ENCODE measurements at places on chromosomes 7 and 10.

GRCh38 chr10:89374713-89375141 lies 3.1 kb upstream of the IFIT1B start:
- no peak for DNase-seq

DNA sequence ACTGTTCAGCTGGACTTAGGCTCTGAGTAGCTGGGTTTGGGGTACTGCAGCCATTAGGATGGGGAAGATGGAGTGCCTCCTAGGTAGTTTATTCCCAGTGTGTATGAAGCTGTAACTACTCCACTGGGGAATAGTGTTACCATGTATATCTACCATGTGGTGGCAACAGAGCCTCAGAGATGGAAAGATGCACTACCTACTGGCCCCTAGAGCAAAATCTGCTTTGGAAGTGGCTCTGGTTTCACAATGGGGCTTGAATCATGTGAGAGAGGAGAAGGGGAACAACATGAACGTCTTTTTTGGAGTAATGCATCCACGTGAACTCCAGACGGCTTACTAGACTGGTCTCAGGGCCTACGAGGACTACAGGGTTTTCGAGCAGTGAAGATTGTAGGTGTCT lies 167.3 kb downstream of the CALCR start:
- DNase-seq, result no peak

DNA sequence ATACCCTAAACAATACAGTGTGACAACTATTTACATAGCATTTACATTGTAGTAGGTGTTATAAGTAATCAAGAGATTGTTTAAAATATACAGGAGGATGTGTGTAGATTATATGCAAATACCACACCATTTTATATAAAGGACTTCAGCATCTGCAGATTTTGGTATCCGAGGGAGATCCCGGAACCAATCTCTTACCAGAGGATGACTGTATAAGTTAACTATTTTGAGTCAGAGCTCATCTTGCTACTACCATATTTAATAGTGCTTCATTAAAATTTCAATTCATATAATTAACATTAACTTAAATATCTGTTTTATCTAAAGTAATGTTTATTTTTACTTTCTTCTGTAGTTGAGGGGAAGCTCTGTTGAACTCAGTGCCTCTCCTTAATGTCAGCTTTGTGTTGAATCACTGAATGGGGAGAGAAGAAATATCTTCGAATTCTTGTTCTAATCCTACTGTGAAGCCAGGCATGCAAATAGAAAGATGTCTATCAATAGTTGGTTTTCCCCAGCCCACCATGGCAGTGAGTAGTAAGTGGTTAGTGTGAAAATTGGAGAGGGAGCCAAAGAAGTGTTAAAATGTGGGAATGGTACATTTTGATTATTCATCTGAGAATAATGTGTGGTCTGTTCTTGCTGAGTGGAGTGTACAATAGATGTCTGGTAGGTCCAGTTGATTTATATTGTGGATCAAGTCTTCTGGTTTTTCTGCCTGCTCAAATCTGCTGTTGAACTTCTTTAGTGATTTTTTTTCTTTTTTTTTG lies 90.1 kb upstream of the CYP26C1 start:
- no peak for DNase-seq

- DNase-seq, result no peak
These were observed 141.3 kb upstream of the FZD8 start for GRCh38 chr10:35783305-35783838.

- no peak for DNase-seq
These were observed 1.8 kb upstream of the SP8 start for GRCh38 chr7:20788420-20788990.

DNA sequence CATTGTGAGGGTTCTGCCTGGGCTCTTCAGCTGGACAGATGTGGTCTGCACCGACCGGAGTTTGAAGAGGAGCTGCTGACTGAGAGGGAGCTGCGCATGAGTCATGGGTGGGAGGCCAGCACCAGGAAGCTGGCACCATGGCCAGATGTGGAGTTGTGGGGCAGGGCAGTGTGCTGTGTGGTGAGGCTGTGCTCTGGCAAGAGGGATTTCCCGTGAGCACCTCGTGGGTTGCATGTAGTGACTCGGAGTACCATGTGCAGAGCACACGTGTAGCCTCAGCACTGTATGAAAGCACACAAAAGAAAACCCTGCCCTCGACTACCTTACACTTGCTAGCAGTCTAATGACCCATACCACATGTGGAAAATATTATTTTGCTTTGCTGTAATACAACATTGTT lies 103.4 kb downstream of the WNT2 start:
- no peak for DNase-seq

GRCh38 chr7:108372618-108373017 lies 83.6 kb downstream of the NRCAM start:
- no peak for DNase-seq

GRCh38 chr7:129098409-129099084 lies 43.6 kb upstream of the TNPO3 start:
- no peak for DNase-seq

DNA sequence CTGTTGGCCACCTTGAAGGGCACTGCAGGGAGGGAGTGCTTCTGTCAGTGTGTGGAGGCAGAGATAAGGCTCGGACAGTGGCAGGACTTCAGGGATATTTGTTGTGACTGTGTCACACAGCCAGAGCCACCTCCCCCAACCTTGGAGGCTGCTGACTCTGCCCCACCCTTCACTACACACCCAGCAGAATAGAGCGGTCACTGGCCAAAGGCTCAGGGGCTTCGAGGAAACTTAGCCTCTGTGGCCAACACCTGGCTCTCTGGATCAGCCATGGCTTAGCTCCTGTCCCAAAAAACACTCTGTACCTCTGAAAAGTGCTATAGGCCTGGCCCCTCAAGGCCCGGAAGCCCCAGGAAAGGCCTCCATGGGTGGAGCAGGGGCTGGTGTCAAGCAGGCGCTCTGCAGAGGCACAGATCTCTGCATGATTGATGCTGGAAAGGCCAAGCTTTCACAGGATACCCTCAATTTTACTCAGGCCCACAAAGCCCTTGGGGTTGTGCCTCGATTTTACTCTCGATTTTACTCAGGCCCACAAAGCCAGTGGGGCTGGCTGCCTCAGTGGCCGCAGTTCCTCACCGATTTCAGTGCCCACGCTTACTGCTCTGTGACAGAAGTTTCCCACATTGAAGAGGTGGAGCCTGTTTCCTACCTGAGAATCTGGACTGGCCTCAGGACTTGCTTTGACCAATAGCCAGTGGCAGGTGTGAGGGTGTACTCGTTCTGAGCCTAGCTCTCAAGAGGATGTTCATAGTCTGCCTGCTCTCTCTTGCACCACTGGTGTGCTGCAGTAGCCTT lies 113.2 kb upstream of the GPR26 start:
- DNase-seq, result no peak

DNA sequence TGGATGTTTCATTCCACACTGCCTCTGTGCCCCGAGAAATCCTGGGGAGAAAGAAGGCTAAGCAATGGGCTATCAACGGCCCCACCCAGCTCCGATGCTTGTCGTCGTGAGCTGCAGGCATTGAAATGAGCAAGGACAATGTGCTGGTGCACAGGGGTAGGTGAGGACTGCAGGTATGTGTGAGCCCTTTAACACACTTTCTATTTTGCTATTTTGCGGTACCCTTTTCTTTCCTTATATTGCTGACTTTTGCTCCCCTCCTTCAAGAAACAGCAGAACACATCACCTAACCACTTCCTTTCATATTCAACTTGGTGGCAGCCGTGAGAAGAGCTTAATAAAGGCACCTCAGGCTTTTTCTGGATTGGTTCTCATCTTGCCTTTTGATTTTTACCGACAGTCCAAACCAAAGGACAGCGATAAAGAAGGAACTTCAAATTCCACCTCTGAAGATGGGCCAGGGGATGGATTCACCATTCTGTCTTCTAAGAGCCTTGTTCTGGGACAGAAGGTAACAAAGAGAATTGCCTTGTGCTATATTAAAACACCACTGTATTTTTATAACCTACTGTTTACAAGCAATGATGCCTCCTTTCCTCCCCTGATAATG lies 39.2 kb downstream of the AIFM2 start:
- no peak for DNase-seq

GRCh38 chr10:45653454-45653853 lies 19.1 kb downstream of the ZFAND4 start:
- no peak for DNase-seq

DNA sequence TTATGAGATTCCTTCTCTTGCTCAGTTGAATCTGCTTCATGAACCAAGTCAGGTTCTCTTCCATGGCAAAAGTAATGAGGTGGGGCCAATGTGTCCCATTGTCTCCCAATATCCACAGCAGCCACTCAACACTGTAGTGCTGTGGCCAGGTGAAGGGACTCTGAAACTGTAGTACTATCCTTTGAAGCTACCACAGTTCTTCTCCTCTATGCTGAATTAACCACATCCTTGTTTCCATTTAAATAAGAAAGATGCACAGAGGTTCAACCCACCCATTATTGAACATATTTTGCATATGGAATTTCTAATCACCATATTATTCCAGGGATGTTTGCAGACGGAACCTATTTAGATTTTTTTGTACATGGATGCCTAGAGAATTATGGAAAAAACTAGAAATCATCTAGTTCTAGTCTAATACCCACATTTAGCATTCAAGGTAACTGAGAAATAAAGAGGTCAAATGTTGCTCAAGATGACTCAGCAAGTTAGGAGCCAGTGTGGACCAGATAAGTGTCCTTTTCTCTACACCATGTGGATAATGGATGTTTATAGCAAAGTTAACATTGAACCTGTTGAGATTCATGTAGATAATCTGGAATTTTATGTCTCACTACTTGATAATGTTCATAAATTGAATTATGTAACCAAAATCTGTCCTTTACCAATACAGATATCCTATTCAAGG lies 64.5 kb downstream of the LRRTM3 start:
- DNase-seq, result no peak

DNA sequence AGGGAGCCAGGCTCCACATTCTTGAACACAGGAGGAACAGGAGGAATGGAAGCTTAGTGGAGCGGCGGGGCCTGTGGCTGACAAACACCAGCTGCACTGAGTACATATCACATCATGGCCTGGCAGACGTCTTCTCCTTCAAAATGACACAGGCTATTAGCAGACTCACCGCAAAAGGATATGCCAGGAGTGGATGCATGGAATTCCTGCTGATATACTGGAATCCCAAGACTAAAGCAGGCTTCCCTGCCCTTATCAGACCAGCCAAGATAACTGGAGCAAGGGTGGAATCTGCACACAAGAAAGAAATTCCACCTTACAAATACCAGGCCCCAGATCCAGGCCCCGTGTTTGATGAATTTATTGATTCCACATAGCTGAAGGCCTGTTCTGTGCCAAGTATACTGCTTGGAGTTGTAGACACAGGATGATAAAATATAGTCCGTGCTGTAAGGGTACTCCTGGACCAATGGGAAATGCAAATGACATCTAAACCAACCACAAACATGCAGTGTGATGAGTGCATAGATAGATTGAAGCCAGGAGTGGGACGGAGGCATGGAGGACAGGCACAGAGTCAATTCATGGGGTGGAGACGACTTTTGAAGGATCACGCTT lies 480.5 kb upstream of the ZMIZ1 start:
- DNase-seq, result no peak

DNA sequence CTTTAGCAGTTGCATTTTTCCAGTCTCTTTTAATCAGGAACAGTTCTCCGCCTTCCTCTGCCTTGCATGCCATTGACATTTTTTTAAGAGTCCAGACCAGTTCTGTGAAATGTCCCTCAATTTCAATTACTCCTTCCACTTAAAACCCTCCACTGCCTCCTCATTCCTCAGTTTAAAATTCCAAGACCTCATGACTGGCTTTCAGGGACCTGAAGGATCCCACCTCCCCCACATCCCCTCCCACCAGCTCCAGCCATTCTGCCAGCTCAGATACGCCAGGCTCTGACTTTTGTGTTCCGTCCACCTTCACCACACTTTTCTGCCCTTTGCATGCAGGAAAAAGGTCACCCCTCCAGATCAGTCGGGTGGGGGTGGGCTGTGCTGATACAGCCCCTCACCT lies 8.7 kb downstream of the TNRC18 start:
- DNase-seq, result no peak

- no peak for DNase-seq
These were observed 919.8 kb upstream of the C7orf33 start for GRCh38 chr7:147670759-147671158.

DNA sequence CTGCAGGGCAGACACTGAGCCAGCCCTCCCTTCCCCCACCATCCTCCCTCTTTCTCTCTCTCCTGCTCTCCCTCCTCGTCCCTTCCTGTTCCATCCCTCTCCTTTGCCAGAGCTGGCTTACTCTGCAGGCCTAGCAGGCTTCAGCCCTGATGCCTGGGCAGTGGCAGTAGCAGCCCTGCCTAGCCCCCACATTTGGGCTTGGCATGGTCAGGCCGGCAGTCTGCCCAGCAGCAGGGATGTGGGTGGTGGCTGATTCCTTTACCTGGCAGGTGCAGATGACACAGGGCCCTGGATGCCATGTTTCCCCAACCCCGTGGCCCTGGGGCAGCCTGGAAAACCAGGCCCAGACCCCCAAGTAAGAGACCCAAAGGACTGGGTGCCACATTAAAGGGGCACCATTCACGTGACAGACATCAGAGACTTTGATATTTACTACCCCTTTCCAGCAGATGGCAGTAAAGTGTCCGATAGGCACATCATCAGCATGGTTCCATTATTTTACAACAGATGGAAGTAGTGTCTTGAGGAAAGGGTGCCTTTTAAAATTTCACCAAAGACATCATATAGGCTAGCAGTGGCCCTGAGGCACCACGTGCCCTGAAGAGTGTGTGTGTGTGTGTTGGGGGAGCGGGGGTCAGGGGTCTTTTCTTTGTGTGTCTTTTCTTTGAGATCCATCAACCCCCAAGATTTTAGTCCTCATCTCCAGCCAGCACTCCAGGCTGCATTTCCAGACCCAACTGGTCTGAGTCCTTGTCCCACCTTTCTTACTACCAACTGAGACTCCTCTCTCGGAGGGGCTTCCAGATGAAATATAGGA lies 5.9 kb downstream of the KCP start:
- DNase-seq, result no peak

DNA sequence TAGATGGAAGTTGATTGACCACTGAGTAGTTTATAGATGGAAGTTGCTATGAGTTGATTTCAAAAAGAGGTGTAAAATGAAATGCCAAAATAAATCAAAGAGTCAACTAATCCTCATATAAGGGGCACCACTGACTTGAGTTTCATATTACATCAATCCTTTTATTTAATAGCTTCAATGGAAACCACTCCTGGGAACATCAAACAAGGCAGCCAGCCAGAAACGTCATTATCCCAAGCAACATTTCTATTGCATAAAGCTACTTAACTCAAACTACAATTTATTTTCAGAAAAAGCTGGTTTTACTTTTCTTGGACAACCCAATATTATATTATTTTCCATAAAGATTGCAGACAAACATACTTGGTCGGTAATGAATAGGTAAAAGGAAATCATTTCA lies 162.1 kb downstream of the TSPAN12 start:
- DNase-seq, result no peak
